GM03348 (cell line): ENCODE measurements at places on chromosomes 3 and 15.

DNA sequence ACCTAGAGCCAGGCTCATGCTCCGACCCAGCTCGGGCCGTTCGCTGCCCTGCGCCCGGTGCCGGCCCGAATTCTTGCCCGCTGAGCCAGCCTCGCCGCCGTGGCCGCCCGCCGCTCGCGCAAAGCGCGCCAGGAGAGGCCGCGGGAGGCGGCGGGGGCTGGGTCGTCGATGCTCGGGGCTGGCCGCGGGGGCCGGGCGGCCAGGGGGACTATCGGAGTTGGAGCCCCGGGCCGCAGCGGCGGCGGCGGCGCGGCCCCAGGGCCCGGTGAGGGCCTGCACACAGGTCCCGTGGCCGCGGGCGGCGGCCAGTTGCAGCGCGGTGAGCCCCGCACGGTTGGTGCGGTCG is 1.1 kb downstream of the ANKRD63 start:
- DNase-seq: no peak

DNA sequence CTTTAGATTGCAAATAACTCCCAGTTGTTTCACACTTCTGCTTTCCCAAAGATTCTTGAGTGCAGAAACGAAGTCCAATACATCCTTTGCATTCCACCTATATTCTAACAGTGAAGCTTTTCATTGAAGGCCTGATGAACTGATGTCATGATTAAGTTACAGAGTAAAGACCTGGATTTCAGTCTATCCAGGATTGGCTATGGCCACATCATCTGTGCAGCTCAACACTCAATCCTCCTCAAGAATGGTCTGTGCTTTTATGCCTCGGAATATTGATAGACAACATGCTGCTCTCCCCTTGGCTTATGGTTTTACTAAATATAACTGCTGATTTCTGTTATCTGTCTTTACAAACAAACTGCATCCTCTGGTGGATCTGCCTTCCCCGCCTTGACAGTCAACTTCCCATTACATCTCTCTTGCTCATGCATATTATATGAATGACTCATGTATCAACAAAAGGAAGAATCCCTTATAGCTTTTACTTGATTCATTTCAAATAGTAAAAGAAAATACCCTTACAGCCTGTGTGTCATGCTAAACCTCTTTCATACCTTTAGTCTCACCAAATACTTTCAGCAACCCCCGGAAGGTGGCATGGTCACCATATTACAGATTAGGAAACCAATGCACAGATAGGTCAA is 59.5 kb downstream of the SCN11A start:
- DNase-seq: peak; percentile 84

GRCh38 chr3:39249453-39250115 is 30.3 kb downstream of the CX3CR1 start:
- DNase-seq: peak; percentile 57

- DNase-seq: peak; percentile 69
Measured at GRCh38 chr15:41281236-41281635, 50.2 kb downstream of the CHP1 start.

DNA sequence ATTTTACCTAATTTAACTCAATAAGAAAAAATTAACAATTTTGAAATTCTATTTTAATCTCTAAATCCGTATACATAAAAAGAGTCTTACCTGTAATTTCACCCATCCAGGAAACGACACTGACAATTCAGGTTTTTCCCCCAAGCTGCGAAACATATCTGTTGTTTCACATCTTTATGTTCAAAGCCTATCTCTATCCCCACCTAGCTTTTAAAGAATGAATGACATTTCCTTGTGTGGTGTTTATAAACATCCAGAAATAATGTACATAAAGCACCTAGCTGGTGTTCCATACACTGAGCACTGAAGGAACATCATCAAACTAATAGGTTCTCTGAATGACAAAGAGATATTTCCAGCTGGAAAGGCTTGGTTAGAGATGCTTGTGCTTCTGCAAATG is 867.8 kb downstream of the SQOR start:
- DNase-seq: peak; percentile 6

GRCh38 chr3:138712086-138712485 is 103.5 kb downstream of the FAIM start:
- no peak for DNase-seq

DNA sequence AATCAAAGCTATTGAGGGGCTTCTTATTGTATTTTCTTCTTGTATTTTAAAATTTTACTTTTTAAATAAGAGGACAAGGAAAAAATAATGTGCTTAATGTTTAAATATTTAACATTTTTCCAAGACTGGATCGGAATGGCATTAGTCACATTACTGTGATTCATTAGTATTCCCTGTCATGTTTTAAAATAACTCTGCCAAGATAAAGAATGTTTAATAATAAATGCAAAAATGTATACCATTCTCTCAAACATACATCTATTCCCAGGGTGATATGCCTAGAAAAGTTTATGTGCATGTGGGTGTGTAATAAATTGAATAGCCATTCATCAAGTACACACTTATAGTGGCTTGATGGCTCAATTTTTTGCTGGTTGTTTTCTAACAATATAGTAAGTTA is 936.1 kb downstream of the PLOD2 start:
- no peak for DNase-seq
